ENCODE measurements at places on chromosomes 5 and 9.
A peak's percentile ranks its signal among the peaks of the same experiment; 100 is the strongest.

DNA sequence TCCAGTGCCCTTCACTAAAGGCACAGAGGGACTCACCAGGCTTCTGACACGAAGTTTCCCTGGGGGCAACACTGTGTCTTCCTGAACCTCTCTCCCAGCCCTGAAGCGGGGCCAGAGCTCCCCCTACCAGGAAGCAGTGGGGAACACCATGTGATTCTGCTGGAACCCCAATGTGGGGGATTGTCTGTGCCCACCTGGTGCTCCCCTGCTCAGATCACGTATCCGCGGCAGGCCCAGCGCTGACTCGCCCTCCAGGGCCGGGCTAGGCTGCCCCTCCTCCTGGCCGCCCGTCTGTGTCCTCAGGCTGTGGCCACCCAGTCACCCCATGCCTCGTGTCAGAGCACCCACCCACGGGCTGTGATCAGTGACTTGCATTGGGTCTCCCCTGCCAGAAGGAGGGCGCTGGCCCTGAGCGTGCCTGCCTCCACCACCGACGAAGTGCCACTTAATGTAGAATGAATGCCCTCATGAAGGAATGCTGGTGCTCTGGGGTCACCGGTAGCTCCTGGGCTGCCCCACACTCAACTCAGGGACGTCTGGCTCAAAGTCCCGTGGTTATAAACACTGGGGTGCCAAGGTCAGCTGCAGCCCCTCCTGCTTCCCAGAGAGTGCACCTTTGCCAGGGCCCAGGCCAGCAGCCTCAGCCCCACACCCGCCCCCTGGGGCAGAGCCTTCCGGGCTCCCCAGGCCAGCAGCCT, 22.1 kb downstream of the SARDH start:
- no peak for ATAC-seq

DNA sequence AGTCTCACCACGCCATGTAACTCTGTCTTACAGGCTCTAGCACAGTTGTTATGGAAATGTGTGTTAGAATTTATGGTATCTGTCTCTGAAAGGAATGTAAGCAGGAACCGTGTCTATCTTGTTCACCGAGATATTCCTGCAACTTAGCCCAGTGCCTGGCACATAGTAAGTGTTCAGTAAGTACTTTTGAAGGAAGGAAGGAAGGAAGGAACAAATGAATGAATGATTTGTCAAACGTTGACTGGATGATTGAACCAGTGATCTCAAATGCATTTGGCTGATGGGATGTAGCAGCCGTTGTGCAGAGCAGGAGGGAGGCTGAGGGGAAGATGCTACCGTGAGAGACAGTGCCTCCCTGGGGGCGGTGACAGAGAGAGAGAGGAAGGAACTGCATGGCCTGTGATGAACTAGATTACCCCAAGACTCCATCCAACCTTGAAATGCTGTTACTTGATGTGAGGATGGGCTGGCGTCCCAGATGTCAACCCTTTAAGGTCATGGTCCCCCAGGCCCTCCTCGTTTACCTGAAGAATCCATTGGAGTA, 47.5 kb upstream of the PPARGC1B start:
- peak; percentile 43 for ATAC-seq

DNA sequence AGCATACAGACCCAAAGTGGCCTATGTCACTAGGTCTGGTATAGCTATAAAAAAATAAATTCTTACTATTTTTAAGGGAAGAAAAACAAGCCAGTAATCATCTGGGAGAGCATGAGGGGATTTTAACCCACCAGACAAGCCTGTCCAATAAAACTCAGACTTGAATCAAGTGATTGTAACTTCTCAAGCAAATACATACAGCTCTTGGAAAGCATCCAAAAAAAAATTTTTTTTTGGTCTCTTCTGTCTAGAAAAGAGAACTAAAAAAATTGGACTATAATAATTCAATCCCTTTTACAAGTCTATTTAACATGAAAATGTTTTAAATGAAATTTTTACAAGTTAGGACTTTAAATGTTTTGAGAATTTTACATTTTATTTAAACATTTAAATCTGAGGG, 61.7 kb downstream of the FBXL17 start:
- no peak for ATAC-seq

GRCh38 chr5:398475-399295, 44.3 kb upstream of the EXOC3 start:
- ATAC-seq: no peak

- no peak for ATAC-seq
These were observed 46.0 kb upstream of the CDKN2B start for GRCh38 chr9:22055090-22055489.

- peak; percentile 88 for ATAC-seq
These were observed at the start of gene VDAC1 for GRCh38 chr5:134004626-134005416. Gene VDAC1, minus strand, starts transcription at chr5:134004975. Its CDS starts 11,963 bp downstream, at chr5:133993012.

DNA sequence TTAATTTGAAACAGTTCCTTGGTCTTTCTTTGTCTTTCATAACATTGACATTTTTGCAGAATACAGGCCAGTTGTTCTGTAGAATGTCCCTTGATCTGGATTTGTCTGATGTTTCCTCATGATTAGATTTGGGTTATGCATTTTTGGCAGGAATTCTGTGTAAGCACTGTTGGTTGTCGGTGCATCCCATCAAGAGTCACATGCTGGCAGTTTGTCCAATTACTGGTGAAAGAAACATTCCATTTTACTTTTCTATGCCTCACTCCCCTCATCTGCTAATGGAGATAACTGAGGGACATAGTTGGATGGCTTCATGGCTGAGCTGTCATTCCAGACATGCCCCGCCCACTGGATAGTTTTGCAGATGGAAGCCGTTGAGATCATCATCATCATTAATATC, 7.6 kb upstream of the ZNF618 start:
- no peak for ATAC-seq

DNA sequence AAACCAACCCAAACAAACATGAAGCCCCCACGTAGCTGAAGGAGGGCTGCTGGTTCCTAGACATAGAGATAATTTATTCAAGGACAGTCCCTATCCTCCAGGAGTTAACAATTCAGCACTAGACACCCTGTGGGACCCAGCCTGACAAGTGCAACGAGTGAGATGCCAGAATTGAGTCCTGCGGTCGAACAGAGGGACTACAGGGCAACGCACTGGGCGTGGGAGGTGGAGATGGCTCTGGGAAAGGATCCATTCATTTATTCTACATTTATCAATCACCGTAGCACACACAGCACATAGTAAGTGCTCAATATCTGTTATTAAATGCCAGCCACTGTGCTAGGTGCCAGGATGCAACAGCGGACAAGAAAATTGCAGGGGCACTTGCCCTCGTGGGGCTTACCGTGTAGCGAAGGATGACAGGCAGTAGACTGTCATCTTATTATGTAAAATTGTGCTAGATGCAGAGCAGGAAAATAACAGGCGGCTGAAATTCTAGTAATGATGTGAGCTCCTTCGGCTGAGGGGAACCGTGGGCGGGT, 855 bp upstream of the ARHGAP26 start:
- ATAC-seq: no peak

- no peak for ATAC-seq
These were observed 18.3 kb upstream of the FCHO2 start for GRCh38 chr5:72937517-72938061.

- no peak for ATAC-seq
These were observed 76.0 kb upstream of the RNU6ATAC start for GRCh38 chr9:134240361-134240760.

- no peak for ATAC-seq
These were observed 23.6 kb upstream of the CEMIP2 start for GRCh38 chr9:71791875-71792274.

- ATAC-seq: no peak
These were observed 2.0 kb upstream of the SMIM27 start for GRCh38 chr9:32550150-32550561.

Measured in esophagus mucosa (tissue), 1 donor.